ENCODE measurements at places on chromosomes 5 and 9.

DNA sequence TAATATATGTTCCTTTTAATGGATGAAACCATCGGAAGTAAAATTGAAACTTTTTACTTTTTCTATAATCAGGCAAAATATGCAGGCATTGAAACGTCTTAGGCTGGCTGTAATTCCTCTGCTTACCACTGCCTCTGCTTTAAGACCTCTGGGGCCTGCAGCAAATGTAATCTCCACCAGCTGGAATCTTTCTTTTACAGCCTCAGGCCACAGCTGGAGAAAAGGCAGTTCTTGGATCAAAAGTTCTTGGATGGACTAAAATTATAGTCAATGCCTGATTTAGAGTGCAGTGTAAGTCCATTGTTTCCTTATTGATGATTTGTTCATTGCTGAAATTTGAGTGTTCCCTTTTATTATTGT, 396.7 kb downstream of the KCTD16 start:
- no peak for DNase-seq

GRCh38 chr5:149304195-149305078, 32.8 kb downstream of the AFAP1L1 start:
- DNase-seq: no peak

GRCh38 chr9:137435980-137436760, 5.0 kb downstream of the ENTPD8 start:
- no peak for DNase-seq

- no peak for DNase-seq
Observed at GRCh38 chr5:38547257-38547656, 9.2 kb downstream of the LIFR start.

- DNase-seq: no peak
Observed at GRCh38 chr5:73935719-73936118, 309.7 kb downstream of the ARHGEF28 start.

DNA sequence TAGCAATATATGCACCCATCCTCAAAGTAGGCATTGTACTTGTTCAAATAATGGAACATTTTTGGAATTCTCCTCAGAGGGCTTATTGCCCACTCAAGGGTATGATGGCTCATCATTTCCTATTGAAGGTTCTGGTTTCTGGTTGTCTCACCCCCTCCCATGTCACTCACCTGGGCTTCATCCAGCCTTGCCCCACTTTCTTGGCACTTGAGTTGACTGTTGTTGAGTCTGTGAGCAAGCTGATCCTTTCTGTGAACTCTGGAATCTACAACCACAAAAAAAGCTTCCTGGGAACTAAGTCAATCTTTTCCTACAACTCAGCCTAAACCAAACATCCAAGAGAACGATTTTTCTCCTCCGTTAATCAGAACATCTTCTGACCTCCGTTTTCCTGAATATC, 73.9 kb upstream of the ANKH start:
- DNase-seq: no peak

- DNase-seq: no peak
Observed at GRCh38 chr5:68591850-68592249, 376.3 kb downstream of the PIK3R1 start.

DNA sequence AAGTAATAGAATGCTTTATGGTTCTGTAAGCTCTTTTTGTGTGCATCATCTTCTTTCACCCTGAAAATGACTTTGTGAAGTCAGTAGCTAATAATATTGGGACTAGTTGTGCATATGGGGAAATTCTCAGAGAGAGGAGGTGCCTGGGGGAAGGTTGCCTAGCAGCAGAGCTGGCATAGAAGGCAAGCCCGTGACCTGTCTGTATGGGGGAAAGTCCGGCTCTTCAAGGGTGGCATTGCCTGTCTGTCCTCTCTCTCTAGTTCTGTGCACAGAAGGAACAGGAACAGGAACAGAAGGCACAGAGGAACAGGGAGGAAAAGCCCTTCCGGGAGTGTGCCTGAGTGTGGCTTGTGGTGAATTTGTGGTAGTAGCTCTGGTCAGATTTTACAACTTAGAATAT, 33.1 kb downstream of the SH3GL2 start:
- DNase-seq: no peak

- peak; percentile 30 for DNase-seq
Observed at GRCh38 chr9:34072410-34072809, 23.7 kb upstream of the UBAP2 start.

- DNase-seq: no peak
Observed at GRCh38 chr5:21776466-21776865, 1076.7 kb downstream of the CDH12 start.

GRCh38 chr5:77095189-77095588, 8.1 kb upstream of the ZBED3 start:
- DNase-seq: no peak

- no peak for DNase-seq
Observed at GRCh38 chr9:136243631-136244030, 2.0 kb downstream of the QSOX2 start.

DNA sequence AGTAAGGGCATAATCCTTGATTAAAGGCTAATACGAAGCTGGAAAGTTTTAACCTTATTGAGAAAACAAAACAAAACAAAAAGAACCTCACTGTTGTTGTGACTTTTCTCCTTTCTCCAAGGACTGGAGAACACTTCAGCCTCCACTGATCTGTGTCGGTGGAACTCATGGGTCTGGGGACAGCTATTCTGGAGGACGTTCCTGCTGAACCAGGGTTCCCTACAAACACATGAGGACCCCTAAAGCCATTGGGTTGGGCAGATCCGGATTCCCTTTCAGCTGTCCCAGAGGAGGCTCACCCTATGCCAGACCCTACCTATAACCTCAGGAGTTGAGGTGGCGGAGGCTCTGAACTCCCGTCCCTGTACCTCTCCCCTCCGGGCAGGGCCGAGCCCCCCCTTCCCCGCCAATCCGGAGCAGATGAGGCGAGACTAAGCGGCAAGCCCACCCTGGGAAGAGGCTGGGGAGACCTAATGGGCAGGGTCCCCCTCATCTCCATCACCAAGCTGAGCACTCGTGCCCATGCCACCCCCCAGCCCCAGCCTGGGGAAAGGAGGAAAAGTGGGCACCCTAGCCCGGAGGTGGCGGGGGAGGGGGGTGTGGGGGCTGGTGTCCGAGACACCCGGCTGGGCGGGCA, 1.6 kb upstream of the TCF7 start:
- DNase-seq: no peak

GRCh38 chr5:123512611-123513461, 859 bp downstream of the CSNK1G3 start:
- DNase-seq: peak; percentile 10

GRCh38 chr5:106171132-106171531, 1499.6 kb downstream of the EFNA5 start:
- DNase-seq: no peak

DNA sequence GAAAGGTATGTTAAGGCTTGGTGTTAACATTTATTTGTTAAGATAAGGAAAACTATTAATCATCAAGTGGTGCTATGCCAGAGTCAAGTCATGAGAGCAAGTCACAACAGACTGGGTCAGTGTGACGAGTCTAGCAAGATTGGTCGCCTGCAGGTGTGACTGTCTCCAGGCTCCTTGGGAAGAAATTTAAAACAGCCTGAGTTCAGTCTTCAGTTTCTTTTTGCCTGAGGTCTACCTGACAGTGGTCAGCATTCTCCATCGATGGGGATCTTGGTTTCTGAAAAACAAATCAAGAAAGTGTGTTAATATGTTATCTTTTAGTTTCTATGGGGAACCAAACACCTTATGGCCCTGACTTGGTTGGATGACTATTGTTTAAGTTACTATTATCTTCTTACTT, 56.3 kb downstream of the CETN3 start:
- DNase-seq: no peak

GRCh38 chr5:43110606-43111170, 10.0 kb upstream of the ZNF131 start:
- peak; percentile 62 for DNase-seq

DNA sequence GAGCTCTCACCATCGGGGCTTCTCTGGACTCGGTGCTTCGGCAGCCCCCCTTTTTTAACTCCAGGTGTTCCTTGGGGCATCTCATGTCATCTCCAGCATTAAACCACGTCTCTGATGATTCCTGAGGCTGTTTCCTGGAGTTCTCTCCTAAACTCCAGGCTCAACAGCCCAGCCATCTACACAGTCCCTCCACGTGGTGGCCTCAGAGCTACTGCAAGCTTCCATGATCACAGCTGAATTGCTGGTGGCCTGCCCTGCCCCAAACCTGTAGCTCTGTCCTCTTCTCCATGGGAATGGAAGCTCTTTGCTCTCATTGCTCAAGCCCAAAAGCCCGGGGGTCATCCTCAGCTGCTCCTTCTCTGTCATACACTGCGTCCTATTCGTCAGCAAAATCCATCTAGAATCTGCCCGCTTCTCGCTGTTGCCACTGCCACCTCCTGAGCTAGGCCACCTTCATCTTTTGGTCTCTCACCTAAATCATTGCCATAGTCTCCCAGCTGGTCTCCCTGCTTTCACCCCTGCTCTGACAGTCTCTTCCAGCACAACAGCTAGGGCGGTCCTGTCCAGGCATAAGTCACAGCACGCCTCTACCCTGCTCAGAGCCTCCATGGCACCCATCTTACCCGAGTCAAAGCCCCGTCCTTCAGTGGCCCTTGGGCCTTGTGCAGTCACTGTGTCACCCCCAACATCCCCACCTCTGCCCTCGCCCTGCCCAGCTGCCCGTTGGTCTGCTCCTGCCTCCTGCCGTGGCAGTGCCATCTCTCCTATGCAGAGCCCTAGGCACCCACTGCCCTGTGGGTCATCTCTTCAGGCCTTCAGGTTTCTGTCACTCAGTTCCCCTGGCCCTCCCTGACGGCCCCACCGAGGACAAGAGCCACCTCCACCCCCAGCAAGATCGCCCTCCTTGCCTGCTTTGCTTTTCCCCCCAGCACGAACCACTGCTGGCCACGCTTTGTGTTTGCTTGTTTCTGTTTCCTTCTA, 6.4 kb downstream of the B4GALT7 start:
- DNase-seq: no peak

DNA sequence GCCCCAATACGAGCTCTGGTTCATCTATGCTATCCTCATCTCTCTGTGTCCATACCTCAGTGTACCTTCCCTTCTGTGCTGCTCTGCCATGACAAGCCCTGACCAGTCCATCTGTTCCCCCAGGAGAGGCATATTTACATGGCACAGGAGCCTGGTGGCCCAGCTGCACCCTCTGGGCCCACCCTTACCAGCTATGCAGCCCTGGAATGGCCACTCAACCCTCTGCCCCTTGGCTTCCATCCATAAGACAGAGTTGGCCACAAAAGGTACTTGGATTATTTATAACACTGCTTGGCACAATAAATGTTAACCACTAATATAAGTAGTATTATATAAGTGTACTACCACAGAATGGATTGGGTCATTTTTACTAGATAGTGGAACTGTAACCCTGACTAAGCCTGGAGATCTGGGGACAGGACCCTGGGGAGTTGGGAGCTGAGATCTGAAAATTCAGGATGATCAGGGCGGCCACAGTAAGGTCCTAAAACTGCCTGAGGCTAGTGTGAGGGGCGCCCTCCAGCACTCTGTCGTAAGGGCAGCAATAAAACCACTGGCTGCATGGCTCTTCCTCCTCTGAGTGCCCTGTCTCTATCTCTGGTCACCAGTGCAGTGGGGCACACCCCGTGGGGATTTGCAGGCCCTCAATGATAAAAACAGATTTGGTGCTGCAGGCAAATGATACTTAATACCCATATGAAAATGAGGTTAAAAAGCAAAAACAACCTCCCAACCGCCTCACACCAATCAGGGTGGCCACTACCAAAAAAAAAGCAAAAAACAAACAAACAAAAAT, 65.8 kb downstream of the SEMA4D start:
- peak; percentile 9 for DNase-seq

DNA sequence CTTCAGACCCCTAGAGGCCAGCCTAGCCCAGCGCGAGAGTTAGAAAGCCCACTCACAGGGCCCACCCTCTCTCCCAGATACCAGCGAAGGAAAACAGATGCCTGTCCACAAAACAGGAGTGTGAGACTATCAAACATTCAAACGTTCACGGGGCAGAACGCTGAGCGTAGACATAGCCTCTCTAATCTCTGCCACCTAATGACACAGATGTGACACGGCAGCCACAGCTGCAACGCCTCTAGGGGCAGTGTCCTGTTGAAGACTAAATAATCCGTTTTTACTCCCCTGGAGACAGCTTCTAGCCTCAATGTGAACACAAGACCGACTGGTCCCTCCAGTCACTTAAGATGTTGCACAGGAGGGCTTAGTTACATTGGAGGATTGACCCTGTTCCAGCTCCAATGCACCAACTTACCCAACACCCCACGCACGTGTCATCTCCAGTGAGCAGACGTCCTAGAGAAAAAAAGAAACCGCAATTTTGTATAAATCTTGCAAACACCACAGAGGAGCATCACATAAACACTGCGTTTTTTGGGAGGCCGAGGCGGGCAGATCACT, 14.3 kb downstream of the DIPK1B start:
- DNase-seq: no peak

DNA sequence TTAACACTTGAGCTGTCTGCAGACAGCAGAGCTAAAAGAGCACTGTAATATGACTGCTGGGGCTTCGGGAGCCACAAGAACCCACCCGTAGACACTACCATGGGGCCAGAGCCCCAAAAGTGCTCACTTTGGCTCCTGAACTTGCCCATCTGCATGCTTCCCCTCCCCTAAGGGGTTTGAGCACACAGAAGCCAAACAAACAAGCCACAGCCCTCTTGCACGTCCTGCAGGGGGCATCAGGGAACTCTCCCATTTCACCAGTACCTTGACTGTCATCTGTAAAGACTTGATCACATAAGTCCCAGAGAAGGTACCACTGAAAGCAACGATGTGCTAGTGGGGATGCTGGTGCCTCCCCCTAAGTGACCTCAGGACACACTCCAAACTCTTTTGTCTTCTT, 681.8 kb downstream of the SEMA5A start:
- DNase-seq: peak; percentile 19

DNA sequence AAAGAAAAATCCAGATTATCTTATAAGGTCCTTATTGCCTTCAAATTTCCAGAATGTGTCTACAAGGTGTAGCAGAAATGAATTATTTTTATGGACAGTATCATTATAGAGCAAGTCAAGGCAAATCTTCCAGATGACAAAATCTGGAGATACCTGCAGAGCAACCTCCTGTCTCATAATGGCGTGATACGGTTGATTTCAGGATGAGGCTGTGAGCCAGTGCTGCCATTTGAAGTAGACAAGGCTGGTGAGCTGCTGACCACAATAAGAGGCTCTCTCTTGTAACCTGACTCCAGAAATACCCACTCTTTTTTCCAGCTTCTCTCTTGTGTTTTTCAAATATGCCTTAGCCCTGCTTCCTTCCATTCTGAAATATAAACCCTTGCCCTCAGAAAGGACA, 108.2 kb downstream of the HTR1A start:
- DNase-seq: no peak

DNA sequence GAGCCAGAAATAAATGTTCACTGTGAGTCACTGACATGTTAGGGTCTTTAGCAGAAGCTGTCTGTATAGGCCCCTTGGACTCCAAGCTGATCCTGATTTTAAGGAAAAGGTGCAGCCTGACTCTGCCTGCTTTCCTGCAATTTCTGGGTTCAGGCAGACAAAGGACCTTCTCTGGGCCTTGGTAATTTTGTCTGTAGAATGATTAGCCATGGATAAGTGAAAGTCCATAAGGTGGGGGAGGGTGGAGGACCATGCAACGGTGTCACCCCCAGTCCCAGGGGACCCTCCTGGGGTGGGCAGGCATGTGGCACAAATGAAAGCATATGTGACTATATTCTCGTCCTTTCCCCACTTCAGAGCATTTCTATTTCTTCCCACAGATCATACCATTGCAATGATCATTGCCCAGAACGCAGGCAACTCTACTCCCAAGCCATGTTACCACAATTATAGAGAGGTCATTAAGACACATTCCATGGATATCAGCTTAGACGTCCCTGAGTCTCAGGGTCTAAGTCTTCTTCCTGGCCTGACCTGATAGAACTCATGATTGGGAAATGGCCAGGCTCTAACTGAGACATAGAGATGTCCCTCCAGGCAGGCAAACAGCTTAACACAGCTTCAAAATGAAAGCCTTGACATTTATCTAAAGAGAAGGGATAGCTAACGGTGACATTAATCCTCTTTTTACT, 157.9 kb upstream of the ALDH1B1 start:
- DNase-seq: no peak
